ENCODE measurements at places on chromosomes 1 and 21.
A peak's percentile ranks its signal among the peaks of the same experiment; 100 is the strongest.

DNA sequence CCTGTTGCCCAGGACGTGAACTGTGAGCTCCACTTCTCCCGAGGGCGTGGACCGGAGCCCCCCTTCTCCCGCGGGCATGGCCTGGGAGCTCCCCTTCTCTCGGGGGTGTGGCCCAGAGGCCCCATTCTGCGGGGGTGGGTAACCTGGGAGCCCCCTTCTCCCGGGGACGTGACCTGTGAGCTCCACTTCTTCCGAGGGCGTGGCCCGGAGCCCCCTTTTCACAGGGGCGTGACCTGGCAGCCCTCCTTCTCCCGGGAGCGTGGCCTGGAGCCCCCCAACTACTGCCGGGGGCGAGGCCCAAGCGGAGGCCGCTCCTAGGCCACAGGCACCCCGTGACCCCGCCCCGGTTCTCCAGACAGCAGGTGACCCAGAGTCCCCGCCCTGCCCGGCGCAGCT is 320 bp downstream of the C1orf174 start:
- peak overlapping the region; percentile 92 for H3K27ac ChIP-seq
- H3K27me3 ChIP-seq = no peaks in the 10 kb centered on the region
- H3K36me3 ChIP-seq = peaks cover 16% of the 10 kb centered on the region
- H3K4me1 ChIP-seq = peaks cover 50% of the 10 kb centered on the region

- H3K36me3 ChIP-seq = peaks cover 43% of the 10 kb centered on the region
- H3K27me3 ChIP-seq = peaks cover 9% of the 10 kb centered on the region
- peak overlapping the region; percentile 92 for H3K4me3 ChIP-seq
- DNase-seq = no peak
- H3K27ac ChIP-seq = peak overlapping the region; percentile 99
Measured at GRCh38 chr21:36059823-36060158, 535 bp downstream of the SETD4 start.

DNA sequence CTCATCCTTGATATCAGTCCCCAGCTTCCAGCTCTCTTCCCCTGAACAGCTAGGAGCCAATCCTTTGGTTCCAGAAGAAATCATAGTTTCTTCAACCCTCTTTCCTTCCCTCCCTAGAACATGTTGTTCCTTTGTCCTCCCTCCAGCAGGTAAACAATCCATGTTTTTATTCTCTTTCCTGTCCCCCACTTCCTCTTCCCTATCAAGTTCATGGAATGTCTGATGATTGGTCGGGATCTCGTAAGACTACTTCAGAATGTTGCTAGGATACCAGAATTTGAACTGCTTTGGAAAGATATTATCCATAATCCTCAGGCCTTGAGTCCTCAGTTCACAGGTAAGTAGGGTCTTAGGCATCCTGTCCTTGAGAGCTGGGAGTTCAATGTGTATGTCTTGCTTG is 23.1 kb upstream of the SLC27A3 start:
- H3K4me1 ChIP-seq = peaks cover 6% of the 10 kb centered on the region
- H3K36me3 ChIP-seq = peaks cover 51% of the 10 kb centered on the region
- no peaks in the 10 kb centered on the region for H3K27me3 ChIP-seq
- no peak for DNase-seq
- no peak overlapping the region for H3K27ac ChIP-seq
- no peak overlapping the region for H3K4me3 ChIP-seq

GRCh38 chr1:188735567-188735966 is 1742.1 kb downstream of the BRINP3 start:
- no peak for DNase-seq
- no peak overlapping the region for H3K4me3 ChIP-seq
- no peak overlapping the region for H3K27ac ChIP-seq
- no peaks in the 10 kb centered on the region for H3K4me1 ChIP-seq

- H3K36me3 ChIP-seq = peaks cover 7% of the 10 kb centered on the region
- peak; percentile 55 for DNase-seq
- peak overlapping the region; percentile 87 for H3K4me3 ChIP-seq
- H3K4me1 ChIP-seq = peaks cover 23% of the 10 kb centered on the region
Measured at GRCh38 chr1:40450495-40451237, 390 bp downstream of the ZFP69B start.

DNA sequence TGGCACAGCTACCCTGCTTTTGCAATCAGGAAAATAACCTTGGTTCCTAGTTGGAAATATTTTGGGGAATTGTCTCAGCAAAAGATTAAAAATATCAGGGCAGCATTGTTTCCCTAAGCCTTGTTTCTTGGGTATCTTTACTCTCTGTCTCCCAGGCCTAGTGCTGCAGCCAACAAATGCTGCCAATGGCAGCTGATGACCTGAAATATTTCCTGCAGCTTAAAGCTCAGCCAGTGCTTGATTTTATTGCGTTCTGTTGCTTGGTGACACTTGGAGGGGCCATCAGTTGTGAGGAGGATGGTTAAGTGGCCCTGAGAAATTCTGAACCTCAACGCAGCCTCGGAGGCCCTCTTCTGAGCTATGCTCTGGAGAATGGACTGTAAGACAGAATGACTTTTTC is 59.4 kb upstream of the B3GALT5 start:
- H3K27me3 ChIP-seq = peaks cover 9% of the 10 kb centered on the region
- H3K27ac ChIP-seq = no peak overlapping the region
- H3K4me3 ChIP-seq = no peak overlapping the region
- DNase-seq = no peak
- no peaks in the 10 kb centered on the region for H3K36me3 ChIP-seq

DNA sequence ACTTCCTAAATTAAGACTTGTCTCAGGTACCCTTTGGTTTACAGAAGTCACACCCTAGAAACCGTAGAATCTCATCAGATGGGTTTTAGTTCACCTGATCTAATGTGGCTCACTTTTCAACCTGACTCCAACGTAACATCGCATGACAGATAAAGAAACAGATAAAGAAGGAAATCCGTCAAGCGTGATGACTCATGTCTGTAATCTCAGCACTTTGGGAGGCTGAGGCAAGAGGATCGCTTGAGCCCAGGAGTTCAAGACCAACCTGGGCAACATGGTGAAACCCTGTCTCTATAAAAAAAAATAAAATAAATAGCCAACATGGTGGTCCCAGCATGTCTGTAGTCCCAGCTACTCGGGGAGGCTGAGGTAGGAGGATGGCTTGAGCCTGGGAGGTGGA is 97.3 kb downstream of the SPSB1 start:
- DNase-seq = no peak
- H3K27ac ChIP-seq = no peak overlapping the region
- H3K36me3 ChIP-seq = peaks cover 3% of the 10 kb centered on the region
- peaks cover 60% of the 10 kb centered on the region for H3K27me3 ChIP-seq
- H3K4me3 ChIP-seq = no peak overlapping the region

DNA sequence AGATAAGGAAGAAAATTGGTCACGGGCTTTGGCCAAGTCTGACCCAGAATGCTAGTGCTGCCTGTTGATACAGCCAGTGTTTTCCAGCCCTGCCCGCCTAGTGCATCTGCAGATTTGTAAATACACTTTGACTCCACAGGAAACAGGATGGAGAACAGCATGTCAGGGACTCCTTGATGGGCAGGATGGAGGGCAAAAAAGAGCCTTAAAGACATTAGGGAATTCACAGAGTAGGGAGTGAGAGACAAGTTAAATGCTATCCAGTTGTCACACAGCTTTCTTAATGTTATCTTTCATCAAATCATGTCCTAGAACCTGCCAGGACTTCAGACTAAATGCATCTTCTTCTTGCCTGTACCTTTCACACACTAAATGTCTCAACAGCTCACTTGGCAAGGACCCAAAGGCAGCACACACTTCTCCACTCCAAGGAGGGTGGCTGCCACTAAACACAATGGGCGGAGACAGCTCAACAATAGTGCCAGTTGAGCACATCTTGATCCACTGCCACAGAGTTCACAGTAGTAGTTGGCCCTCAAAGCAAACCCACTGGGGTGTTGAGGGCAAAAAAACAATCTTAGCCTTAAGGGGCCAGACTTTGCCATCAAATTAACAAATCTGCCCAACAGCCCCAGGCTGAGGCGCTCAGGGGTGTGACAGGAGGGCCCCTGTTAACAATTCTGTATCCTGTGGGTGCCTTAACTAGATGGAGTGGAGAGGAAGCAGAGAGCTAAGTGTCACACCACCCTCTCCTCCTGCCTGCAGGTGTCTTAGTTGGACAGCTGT is 2.7 kb downstream of the HIVEP3 start:
- H3K36me3 ChIP-seq = peaks cover 4% of the 10 kb centered on the region
- H3K4me1 ChIP-seq = peaks cover 77% of the 10 kb centered on the region
- peak; percentile 57 for DNase-seq
- peak overlapping the region; percentile 92 for H3K27ac ChIP-seq
- H3K4me3 ChIP-seq = peak overlapping the region; percentile 83

DNA sequence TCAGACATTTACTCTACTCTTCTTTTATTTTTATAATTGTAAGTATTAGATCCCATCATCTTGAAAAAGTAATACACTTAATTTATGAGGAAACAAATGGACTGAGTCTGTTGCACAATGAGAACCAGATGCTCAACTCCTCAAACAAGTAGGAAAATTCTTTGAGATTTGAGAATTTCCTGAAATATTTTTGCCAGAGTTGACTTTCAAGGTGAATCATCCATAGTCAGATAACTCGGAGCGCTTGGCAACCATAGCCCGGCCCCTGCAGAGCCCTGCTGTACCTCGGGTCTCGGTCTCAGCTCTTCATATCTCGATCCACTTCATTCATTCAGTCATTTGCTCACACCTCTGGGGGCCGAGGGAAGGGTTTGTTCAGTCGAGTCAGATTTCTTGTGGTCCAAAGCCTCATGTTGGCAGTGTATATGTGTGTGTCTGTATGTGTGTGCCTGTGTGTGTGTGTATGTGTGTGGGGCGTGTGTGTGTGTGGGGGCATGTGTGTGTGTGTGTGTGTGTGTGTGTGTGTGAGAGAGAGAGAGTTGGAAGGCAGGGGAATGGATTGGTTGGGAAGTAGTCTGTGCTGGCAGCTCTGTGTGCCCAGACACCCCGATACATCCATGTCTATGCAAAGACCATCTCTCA is 18.1 kb upstream of the PCP4 start:
- H3K27ac ChIP-seq = no peak overlapping the region
- no peaks in the 10 kb centered on the region for H3K36me3 ChIP-seq
- no peak for DNase-seq
- H3K4me3 ChIP-seq = no peak overlapping the region
- H3K4me1 ChIP-seq = no peaks in the 10 kb centered on the region

DNA sequence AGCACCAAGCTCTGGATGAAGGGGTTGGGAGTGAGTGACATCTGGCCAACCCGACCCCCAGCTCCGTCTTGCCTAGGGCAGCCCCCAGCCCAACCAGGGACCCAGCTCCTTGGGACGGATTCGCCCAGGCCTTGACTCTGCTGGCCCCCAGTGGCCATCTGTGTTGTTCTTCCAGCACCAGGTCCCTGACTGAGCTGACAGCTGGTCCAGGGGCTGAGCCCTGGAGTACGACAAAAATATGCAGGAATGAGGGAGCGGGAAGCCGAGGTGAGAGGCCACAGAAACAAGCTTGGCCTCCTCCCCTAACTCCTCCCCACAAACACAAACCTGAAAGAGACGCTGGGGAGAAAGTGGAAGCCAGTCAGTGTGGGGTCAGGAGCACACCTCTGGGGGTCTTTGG is 55.0 kb upstream of the PAX7 start:
- no peaks in the 10 kb centered on the region for H3K36me3 ChIP-seq
- no peak overlapping the region for H3K27ac ChIP-seq
- H3K4me1 ChIP-seq = no peaks in the 10 kb centered on the region
- no peak overlapping the region for H3K4me3 ChIP-seq
- H3K27me3 ChIP-seq = peaks cover 28% of the 10 kb centered on the region
